Activated naive CD8-positive, alpha-beta T cell treated with anti-CD3 and anti-CD28 coated beads, Interleukin-2, amount 50 U/mL, for 24 hours (primary cell): ENCODE measurements at places on chromosomes 5 and 9.

DNA sequence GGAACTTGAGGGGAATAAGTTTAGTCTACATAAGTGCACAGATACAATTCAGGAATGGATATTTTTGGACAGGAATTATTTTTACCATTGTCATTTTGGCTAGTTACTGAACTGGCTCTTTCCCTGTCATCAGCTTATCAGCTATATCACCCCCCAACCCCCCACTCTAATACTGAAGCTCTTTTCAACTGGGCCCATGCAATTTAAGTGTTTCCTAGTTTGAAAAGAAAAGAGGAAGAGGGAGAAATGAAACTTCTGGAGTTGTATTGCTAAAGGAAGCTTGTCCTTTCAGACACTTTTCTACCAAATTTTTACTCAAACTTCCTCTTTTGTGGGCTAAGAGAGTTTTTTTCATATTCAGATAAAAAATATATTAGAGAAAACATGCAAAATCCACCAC is 18.5 kb upstream of the TIMD4 start:
- DNase-seq, result no peak

DNA sequence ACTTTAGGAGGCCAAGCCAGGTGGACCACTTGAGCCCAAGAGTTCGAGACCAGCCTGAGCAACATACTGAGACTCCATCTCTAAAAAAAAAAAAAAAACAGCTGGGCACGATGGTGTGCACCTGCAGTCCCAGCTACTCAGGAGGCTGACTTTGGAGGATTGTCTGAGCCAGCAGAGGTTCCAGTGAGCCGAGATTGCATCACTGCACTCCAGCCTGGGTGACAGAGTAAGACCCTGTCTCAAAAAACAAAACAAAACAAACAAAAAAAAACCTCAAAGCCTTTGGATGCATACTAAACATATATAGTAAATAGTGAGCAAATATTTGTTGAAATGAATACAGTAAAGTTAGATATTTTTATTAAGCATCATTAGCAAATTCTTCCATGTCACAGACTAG is 5.3 kb downstream of the SLC35D2 start:
- DNase-seq, result no peak

DNA sequence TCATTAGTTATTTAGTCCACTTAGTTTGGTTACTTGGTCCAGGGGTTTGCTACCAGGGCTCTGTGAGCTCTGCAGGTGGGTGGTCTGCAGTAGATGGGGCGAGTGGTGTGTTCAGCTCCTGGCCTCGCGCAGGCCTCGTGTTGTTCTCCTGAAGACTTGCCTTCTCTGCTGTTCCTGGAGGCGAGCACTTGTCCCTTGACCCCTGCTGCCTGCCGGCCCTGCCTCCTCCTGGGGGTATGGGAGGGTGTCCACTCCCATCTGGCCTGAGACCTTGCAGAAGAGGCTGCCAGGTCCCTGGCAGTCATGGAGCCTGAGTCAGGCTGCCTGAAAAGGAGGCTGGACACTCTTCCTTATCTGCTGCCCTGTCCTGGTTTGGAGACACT is 137.0 kb downstream of the CACNA1B start:
- DNase-seq, result no peak

- DNase-seq, result no peak
These were observed 197.0 kb downstream of the NR2F1-AS1 start for GRCh38 chr5:93384026-93384425.

GRCh38 chr9:33329117-33329563 is 38.8 kb downstream of the NFX1 start:
- DNase-seq, result no peak

- no peak for DNase-seq
These were observed 11.6 kb upstream of the POMT1 start for GRCh38 chr9:131491001-131491710.

- no peak for DNase-seq
These were observed 421.9 kb upstream of the KCNN2 start for GRCh38 chr5:113939988-113940387.

GRCh38 chr9:125134976-125135375 is 8.4 kb downstream of the SCAI start:
- no peak for DNase-seq

DNA sequence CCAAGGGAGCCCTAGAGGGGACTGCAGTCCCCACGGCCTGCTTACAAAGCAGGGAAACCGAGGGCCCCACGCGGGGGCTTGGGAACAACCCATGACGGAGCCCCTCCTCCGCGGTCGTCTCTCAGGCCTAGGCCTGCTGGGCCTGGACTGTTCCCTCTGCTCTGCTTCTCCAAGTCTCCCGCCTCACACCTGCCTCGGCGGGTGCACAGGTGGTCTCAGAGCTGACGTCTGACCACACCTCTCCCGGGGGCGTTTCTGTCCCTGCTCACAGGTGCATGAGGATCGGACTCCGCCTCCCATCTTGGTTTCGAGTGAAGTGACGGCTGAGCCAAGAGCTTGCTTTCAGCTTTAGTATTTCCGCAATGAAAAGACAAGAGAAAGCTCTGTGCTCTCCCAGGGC is 72.1 kb downstream of the MRPL36 start:
- DNase-seq, result no peak
